ENCODE measurements at places on chromosomes 7 and 10.

DNA sequence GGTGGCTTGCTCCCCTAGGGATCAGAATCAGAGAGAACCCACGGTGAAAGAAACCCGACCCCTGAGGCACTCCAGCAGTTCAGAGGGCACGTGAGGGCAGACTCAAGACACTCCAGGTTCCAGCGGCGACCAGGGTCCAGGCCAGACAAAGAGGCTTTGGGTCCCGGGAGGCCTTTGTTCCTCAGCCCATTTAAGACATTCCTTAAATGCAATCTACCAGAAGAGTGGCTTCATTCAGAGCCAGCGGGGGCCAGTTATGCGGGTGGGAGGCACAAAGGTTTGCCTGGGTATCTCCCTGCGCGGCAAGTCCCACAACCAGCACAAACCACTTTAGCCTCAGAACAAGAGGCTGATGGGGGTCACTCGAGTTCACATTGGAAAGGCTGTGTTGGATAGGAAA, 53.6 kb downstream of the AFAP1L2 start:
- DNase-seq, result no peak

DNA sequence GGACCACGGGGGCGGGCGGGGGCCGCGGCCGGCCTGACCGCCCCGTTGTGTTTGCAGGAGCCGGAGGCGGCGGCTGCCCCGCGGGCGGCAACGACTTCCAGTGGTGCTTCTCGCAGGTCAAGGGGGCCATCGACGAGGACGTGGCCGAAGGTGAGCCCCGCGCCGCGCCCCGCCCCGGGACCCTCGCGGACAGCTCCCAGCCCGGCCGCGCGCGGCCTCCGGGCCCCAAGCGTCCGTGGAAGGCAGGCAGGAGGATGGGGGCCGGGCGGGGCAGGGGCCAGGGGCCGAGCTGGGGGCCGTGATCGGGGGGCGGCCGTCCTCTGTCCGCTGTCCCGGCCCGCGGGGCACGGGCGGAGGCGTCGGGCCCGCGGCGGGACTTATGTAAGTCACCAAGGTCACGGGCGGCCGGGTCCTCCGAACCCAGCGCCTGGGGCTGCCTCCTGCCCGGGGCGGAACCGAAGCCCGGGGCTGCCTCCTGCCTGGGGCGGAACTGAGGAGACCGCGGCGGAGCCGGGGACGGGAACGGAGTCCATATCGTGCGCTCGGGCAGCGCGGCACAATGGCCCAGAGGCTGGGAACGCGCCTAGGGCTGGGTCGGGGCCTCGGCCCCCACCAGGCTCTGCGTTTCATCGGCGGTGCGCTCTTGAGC, 497 bp downstream of the PPP2R2D start:
- DNase-seq, result peak; percentile 79

DNA sequence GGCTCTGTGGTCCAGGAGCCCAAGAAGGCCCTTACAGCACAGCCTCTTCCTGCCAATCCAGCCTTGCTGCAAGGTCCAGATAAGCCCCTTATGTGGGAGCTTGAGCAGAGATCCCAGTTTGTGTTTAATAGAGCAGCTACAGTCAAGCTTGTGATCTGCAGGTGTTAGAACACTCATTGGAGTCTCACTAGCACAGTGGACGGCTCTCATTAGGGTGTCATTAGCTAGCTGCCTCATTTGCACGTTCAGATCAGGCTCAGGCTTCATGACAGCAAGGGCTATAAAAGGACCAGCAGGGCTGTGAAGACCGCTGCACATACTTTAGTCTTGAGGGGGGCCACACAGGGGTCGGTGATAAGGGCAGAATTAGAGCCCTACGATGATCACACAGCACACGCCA, 443.2 kb downstream of the RPS24 start:
- no peak for DNase-seq

DNA sequence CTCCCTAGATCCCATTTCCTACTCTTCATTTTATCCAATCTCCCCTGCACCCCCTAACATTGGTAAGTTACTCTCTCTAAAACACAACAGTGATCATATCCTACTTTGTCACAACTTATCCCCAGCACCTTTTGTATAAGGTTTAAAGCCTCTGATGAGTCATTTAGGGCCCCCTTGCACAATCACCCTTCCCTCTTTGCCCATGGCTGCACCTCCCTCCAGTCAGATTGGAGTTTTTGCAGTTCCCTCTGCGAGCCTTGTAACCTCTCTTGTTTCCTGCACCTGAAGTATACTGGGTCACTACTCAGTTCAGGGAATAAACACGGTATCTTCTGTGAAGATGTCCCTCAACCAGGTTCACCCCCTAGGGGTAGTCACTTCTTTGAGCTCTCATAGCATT, 55.9 kb upstream of the ADRB1 start:
- DNase-seq, result no peak

- no peak for DNase-seq
Measured at GRCh38 chr7:458511-459245, 61.0 kb downstream of the PDGFA start.

DNA sequence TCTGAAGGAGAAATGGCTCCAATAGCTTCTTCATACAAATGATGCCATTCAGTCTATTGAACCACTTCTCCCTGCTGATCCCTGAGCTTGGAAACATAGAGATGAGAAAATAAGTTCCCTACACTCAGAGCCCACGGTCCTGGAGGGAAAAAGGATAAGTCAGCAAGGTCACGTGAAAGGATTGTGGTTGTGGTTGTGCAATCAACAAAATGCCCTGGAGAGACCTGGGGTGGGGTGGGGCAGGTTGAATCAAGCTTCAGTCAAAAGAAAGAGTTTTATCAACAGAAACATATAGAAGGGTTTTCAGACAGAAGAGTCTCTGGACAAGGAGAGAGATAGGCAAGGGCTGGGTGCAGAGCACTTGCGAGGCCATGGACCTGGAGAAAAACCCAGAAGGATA, 30.1 kb downstream of the C10orf90 start:
- no peak for DNase-seq

DNA sequence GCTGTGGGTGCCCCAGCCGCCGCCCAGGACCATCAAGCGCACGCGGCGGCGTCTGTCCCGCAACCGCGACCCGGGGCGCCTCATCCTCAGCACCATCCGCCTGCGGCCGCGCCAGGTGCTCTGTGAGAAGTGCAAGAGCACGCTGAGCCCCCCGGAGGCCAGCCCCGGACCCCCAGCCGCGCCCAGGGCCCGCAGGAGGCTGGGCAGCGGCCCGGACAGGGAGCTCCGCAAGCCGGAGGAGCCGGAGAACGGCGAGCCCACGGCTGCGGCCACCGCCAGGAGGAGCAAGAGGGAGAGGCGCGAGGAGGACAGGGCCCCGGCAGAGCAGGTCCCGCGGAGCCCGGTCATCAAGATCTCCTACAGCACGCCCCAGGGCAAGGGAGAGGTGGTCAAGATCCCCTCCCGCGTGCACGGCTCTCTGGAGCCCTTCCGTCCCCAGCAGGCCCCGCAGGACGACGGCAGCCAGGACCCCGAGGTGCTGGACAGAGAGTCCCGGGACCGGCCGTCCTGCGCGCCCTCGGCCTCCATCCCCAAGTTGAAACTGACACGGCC, 8.0 kb downstream of the PWWP2B start:
- DNase-seq, result no peak

GRCh38 chr7:139634087-139634486, 110.6 kb downstream of the CLEC2L start:
- no peak for DNase-seq

GRCh38 chr7:131076711-131077181, 250.9 kb upstream of the MKLN1 start:
- DNase-seq, result no peak

DNA sequence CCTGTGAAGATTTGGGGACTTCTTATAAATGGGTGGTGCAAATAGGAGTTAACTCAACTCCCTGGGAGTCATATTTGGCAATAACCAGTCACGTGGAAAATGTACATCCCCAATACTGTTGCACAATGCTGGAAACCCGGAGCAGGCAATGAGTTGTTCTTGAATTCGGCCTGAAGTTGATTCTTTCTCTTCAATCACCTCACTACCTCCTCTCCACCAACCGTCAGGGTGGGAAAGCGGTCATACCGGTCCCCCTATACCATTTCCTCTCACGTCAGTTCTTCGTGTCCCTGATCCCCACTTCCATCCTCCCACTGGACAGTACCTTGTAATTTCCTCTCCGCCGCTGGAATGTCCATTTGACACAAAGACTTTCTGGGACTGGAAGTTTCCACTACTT, 2.8 kb downstream of the GIMAP5 start:
- no peak for DNase-seq

GRCh38 chr10:30247704-30248103, 101.4 kb downstream of the MTPAP start:
- no peak for DNase-seq

DNA sequence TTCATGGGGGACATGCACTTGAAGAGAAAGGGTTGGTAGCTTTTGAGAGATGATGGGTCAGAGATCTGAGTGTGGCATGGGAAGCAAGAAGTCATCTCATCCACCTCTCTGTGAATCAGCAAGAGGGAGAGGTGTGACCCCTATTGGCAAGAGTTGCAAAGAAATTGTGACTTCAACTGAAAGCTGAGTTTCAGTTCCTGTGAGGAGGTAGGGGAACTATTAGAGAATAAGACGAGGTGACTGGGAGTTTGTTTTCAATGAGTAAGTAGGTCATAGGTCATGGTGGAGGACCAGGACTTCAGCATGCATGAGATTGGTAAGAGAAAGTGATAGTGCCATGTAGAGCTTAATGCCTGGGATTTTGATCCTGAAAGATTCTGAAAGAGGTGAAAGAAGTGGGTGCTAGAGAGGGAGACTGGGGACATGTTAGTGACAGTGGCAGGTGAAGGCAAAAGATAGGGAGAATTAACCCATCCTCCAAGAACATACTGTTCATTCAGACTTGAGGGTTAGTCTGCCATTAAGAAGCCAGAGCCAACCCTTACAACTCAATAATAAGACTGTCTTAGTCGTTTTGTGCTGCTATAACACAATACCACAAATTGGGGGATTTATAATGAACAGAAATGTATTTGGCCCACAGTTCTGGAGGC, 75.5 kb upstream of the CAPZA2 start:
- no peak for DNase-seq

- DNase-seq, result no peak
Measured at GRCh38 chr10:62705789-62706188, 98.7 kb upstream of the ADO start.

DNA sequence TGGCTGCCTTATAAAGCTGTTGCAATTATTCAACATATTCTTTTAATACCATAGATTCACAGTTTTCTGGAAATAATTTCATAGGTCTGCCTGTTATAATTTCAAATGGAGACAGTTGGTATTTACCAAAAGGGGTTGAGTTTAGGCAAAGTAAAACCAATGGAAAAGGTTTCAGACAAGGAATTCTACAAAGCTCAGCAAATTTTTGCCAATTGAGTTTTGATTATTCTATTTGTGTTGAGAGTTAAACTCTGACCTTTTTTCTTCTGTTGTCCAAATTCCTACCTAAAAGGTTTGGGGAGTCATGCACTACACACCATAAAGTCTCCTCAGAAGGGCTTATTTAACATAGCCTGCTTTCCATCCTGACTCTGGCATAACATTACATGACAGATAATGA, 38.5 kb upstream of the ABCA13 start:
- no peak for DNase-seq
